Psoas muscle (tissue), 8 donors: ENCODE measurements at places on chromosomes 11 and 22. TPM values are rescaled to one million over a fixed set of nuclear protein-coding genes. Genes with fewer than 3 reads are reported as not detected.

GRCh38 chr11:89441606-89442005 lies 49.6 kb downstream of the NOX4 start:
- DNase-seq, result no peak

- DNase-seq, result no peak
Observed at GRCh38 chr11:86041975-86042378, 26.9 kb downstream of the PICALM start.

DNA sequence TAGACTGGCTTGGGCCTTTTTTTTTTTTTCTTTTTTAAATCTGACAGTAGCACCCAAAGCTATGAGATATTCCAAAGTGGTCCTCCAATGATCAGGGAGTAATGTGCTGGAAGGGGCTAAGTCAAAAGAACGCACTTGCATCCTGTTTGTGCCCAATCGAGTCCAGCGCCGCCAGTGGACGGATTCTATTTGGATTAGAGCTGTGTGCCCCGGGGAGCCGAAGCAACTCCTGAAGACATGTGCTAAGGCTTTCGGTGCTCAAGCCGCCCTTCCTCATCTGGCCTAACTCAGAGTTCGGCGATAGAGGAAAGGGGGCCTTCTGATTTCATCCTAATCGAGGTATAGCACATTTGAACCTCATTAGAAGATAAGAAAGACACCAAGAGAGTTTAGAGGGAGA lies 147.8 kb upstream of the NECTIN1 start:
- no peak for DNase-seq

GRCh38 chr22:49012712-49013395 lies 814.8 kb downstream of the BRD1 start:
- no peak for DNase-seq

- no peak for DNase-seq
Observed at GRCh38 chr22:50015451-50016307, 3.1 kb upstream of the IL17REL start.

DNA sequence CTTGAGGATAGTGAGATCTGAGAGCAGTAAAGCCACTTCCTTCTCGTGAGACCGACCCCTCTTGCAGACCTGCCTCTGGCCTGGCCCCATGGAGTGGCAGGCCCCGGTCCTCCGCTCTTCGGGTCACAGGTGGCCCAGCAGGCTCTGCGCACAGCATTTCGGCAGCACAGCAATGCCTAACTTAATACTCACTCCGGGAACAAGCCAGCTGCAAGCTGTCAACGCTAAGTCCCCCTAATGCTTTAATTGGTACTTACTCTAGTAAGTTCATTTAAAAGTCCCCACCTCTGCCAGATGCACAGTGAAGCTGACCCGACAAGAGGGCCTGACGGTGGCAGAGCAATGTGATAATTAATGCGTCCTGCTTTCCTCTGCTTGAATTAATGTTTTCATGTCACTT lies 349.3 kb upstream of the B3GAT1 start:
- no peak for DNase-seq

DNA sequence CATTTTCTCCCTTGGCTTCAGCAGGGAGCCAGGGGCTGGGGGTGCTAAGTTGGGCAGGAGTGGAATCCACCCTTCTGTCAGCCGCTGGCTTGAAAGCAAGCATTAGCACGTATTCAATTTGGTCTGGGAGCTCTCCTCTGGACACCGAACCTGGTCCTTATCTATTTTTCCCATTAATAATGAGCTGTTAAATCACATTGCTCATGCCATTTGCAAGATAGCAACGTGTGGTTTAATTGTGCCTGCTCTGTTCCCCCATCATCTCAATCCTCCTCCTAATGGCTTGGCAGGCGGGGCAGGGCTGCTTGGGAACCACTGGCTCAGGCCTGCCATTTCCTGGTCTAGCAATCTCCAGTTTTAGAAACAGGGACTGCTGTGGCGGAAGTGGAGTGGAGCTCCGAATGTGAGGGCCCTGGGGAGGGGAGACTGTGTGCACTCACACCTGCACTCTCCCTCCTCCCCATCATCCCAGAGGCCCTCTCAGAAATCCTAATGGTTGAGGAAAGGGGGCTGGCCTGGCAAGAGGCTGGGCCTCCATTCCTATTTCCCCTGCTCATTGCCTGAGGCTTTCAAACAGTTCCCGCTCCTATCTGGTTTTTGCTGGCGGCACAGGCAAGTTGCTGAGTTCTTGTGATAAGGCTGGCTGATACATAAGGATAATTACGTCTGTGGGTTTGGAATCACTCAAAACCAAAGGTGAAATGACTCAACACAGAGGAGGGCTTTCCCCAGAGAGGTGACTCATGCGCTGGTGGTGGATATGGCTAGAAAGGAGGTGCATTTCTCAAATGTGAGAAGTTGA lies 201.2 kb upstream of the E2F8 start:
- DNase-seq, result peak; percentile 51

- peak; percentile 78 for DNase-seq
Observed at GRCh38 chr22:45212306-45212709, 28.4 kb downstream of the KIAA0930 start.

The MMP10 gene
- total RNA-seq, result not detected

The KDELR3 gene
- 1.4 TPM for total RNA-seq

The SH3BP1 gene
- 1.4 TPM for total RNA-seq

The CBL gene
- total RNA-seq, result 7.2 TPM

The OR2AG2 gene
- not detected for total RNA-seq

The MFRP gene
- total RNA-seq, result not detected
